ENCODE measurements at places on chromosomes 1 and 21. TPM values are rescaled to one million over a fixed set of nuclear protein-coding genes. Genes with fewer than 3 reads are reported as not detected.

The RNF11 gene
- polyA plus RNA-seq: 25.8 TPM

The RNF186 gene
- polyA plus RNA-seq: not detected

The LCE2C gene
- not detected for polyA plus RNA-seq

The APP gene
- 587 TPM for polyA plus RNA-seq

The PLA2G5 gene
- not detected for polyA plus RNA-seq

The ABCA4 gene
- polyA plus RNA-seq: 0.05 TPM

The F3 gene
- 4.4 TPM for polyA plus RNA-seq

The PRELP gene
- not detected for polyA plus RNA-seq

The GPR3 gene
- polyA plus RNA-seq: 0.64 TPM

The COA7 gene
- polyA plus RNA-seq: 23.6 TPM

The GPR25 gene
- polyA plus RNA-seq: not detected

The FAM177B gene
- polyA plus RNA-seq: not detected

The HFM1 gene
- polyA plus RNA-seq: 0.08 TPM

The ACTL8 gene
- polyA plus RNA-seq: 1.5 TPM

The SH2D2A gene
- 1.8 TPM for polyA plus RNA-seq

The CPLANE2 gene
- 3.7 TPM for polyA plus RNA-seq

The DYNLT4 gene
- not detected for polyA plus RNA-seq

The PLXNA2 gene
- polyA plus RNA-seq: 0.45 TPM

The NHLH1 gene
- 0.49 TPM for polyA plus RNA-seq

The LPAR3 gene
- 0.12 TPM for polyA plus RNA-seq

The ROR1 gene
- 9.4 TPM for polyA plus RNA-seq

The HTR6 gene
- 0.21 TPM for polyA plus RNA-seq

The ACTA1 gene
- 0.16 TPM for polyA plus RNA-seq

The KIAA1614 gene
- 0.53 TPM for polyA plus RNA-seq

The RNPC3 gene
- 9.9 TPM for polyA plus RNA-seq

The RHD gene
- not detected for polyA plus RNA-seq

The ACTN2 gene
- not detected for polyA plus RNA-seq

The MPL gene
- not detected for polyA plus RNA-seq

The GBP3 gene
- 0.98 TPM for polyA plus RNA-seq

The ECM1 gene
- 1.0 TPM for polyA plus RNA-seq
